ENCODE measurements at places on chromosomes 5 and 9. TPM values are rescaled to one million over a fixed set of nuclear protein-coding genes. Genes with fewer than 3 reads are reported as not detected.

Gene SLC35A4
- polyA plus RNA-seq, result 77.1 TPM

Gene PCDHA1
- polyA plus RNA-seq, result not detected

Gene SPAG8
- 8.6 TPM for polyA plus RNA-seq

Gene DIPK1B
- polyA plus RNA-seq, result 34.3 TPM

Gene AFAP1L1
- polyA plus RNA-seq, result 21.0 TPM

Gene IFNE
- polyA plus RNA-seq, result 0.49 TPM

Gene LCN15
- 0.06 TPM for polyA plus RNA-seq

Gene OR1L4
- polyA plus RNA-seq, result not detected

Gene TEX48
- polyA plus RNA-seq, result not detected

Gene BNC2
- 11.1 TPM for polyA plus RNA-seq

Gene MSX2
- polyA plus RNA-seq, result 1.2 TPM
